ENCODE measurements at places on chromosomes 11 and 22.

GRCh38 chr11:9148035-9148434, 56.6 kb upstream of the SCUBE2 start:
- DNase-seq, result no peak

DNA sequence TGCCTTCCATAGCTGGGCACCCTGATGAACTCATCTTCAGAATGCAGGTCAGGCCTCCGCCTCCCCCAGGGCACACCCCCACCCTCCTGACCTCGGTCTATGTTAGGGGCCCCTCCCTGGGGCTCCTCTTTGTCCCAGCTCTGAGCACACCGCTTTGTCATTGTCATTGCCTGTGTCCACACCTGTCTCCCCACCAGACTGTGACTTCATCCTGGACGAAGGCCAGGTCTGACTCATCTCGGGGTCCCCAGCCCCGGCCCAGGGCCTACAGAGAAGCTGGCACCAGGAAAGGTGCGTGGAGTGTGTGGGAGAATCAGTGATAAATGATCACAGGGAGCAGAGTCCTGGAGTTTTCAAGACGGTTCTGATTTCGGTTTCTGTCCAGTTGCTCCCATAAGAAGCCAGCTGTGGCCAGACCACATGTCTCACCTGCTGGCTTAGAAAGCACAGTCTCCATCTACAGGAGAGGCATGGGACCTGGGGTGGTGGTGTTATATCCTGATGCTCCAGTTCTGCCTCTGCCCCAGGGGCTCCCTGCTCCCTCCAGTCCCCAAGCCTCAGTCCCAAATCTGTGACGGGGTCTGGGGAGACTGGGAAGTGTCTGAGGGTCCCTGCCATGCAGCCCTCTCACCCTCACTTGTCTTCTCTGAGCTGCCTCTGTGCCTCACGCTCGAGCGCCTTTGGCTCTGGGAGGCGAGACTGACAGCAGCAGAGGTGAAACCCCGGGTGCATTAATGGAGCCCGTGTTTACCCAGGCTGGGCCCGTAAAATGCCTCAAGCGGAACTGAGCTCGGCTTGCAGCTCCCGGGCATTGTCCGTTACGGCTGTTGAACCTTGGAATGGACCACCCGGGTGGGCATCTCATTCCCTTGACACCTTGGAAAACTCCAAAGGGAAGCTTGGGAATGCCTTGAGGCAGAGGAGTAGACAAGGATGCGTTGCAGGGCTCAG, 85.5 kb upstream of the WNT11 start:
- DNase-seq, result no peak

DNA sequence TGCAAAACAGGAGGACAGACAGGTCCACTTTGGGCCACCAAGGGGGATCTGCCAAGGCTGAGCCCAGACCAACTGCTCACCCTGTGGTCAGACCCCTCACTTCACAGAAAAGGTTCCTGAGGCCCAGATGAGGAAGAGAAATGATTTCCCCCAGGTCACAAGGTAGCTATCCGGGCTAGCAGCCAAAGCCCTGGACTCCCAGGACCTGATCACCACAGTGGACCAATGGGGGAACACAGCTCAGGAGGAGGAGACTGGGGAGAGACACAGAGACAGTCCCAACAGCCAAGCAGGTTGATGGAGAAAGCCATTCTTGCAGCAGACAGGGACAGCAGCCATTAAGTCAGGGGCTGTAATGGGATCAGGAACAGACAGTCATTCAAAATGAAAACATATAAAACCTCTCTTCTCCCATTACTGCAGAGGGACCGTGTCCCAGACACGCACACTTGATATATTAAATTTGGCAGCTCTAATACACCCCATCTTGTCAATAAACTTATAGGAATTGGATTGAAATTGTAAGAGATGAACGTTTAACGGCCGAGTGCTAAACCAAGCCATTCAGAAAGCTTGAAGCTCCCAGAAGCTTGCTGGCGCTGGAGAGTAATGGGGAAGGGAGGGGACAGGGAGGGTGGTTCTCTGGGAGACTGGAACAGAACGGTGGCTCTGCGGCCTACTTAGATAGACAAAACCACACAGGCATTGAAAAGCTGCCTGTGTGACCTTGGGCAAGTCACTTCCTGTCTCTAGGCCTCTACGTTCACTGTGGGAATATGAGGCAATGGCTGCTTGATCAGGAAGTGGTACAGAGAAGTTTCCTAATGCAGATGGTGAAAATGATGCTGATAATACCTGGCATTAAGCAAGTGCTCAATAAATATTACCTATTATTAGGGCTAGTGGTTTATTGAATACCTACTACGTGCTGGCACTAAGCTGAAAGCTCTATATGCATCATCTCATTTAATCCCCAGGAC, 16.0 kb downstream of the ZMAT5 start:
- DNase-seq, result no peak

DNA sequence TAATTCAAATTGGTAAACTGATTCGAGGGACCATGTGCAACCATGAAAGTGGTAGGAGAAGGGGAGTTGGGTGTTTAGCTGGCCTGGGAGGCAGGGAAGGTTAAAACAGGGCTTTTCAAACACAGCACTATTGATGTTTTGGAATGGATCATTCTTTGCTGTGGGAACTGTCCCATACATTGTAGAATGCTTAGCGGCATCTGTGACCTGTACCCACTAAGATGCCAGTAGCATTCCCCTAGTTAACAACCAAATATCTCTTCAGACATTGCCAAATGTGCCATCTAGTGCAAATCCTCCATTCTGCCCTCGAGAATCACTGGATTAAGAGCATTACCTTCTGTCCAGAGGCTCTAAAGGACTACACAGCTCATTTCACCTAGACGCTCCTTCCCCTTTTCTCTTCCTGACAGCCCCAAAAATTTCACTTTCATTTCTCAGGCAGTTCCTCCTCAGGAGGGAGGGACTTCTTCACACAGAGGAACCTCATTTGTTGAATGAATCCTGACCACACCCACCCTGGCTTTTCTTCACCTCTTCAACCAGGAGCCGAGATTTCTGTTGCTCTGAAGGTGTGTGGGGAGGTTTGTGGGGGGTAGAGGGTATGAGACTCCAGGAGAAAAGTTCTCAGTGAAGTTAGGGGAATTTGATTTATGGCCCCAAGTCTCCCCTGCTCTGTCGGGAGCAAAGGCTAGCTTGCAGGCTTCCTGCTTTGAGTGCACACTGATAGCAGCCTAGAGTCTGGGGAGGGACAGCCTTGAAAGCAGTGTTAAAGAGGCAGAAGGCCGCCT, at the start of gene TRIM34:
TRIM34 (plus strand) TSS at position 513 of the 791 bp plus-strand sequence. CDS start 7,331 bp downstream, outside the sequence.
- peak; percentile 55 for DNase-seq

- DNase-seq, result peak; percentile 50
These were observed 192.7 kb downstream of the NAV2 start for GRCh38 chr11:19905280-19905853.

DNA sequence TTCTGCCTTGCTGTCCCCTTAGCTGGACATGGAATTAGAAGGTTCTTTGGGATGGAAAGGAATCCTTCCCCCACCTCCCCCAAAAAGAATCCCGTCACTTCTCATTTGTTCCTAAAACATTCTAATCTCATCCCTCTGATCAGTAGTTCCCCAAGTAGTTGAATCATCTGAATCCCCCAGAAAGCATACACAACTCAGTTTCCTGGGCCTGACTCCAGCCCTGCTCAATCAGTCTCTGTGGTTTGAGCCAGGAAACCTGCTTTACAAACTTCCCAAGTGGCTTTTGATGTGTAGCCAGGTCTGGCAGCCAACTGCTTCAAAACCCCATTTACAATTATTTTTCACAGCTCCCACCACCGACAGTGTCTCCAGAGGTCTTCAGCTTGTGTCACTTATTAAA, 20.2 kb downstream of the C22orf31 start:
- peak; percentile 93 for DNase-seq

DNA sequence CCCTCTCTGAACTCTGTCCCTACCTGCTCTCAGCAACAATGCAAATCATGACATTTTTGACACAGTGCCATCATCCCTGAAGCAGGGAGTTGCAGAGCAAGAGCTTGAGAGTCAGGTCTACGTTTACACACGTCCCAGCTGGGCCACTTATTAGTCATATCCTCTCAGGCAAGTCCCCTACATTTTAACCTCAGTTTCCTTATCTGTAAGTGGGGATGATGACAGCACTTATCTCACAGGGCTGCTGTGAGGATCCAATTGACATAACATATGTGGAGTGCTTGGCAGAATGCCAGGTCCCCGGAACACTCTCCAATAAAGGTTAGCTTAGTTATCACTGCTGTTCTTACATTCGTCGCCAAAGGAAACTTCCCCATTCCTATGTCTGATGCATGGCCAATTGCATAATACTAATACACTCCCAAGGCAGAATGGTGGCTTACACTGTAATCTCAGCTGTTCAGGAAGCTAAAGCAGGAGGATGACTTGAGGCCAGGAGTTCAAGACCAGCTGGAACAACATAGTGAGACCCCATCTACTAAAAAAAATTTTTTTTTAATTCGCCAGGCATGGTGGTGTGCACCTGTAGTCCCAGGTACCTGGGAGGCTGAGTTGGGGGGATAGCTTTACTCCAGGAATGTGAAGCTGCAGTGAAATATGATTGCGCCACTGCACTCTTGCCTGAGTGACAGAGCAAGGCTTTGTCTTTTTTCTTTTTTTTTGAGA, 16.6 kb downstream of the ASCC2 start:
- DNase-seq, result peak; percentile 98

DNA sequence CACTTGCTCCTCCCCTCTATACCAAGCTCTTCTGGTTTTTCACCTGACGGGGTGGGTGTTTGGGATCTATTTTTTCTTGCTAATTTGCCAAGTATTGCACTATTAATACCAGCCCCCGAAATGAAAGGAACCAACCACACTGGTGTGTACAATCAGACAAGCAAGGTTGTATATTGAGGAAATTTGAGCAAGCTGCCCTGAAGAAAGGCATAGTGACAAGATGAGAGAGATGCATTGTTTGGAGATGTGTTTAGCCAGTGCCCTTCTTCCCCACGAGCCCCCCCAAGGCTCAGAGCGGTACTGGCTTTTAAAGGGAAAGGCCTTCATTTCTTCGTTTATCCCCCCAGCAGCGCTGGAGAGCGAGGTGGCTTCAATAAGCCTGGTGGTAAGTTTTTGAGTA, 15.2 kb upstream of the GAS2L1 start:
- no peak for DNase-seq

- DNase-seq, result no peak
These were observed 88.4 kb downstream of the CDKN1C start for GRCh38 chr11:2797121-2797711.

GRCh38 chr11:614623-615503, 887 bp downstream of the IRF7 start:
- DNase-seq, result no peak

GRCh38 chr11:58511636-58512035, 3.7 kb upstream of the OR5B21 start:
- no peak for DNase-seq

GRCh38 chr22:42470366-42471082, 38.3 kb upstream of the NFAM1 start:
- no peak for DNase-seq

- DNase-seq, result peak; percentile 40
These were observed 85.3 kb upstream of the HORMAD2 start for GRCh38 chr22:29994943-29995342.

GRCh38 chr11:86183694-86184093, 60.9 kb upstream of the EED start:
- DNase-seq, result no peak

GRCh38 chr11:44188643-44189042, 93.2 kb downstream of the EXT2 start:
- peak; percentile 12 for DNase-seq

GRCh38 chr22:43244402-43244801, 57.5 kb upstream of the TTLL12 start:
- no peak for DNase-seq

- DNase-seq, result no peak
These were observed 65.9 kb upstream of the SC5D start for GRCh38 chr11:121226415-121227263.

- DNase-seq, result no peak
These were observed 31.8 kb upstream of the CCDC34 start for GRCh38 chr11:27394781-27395228.

All from astrocyte (in vitro differentiated cells and primary cell).